ENCODE measurements at places on chromosomes 5 and 9. TPM values are rescaled to one million over a fixed set of nuclear protein-coding genes. Genes with fewer than 3 reads are reported as not detected.

DNA sequence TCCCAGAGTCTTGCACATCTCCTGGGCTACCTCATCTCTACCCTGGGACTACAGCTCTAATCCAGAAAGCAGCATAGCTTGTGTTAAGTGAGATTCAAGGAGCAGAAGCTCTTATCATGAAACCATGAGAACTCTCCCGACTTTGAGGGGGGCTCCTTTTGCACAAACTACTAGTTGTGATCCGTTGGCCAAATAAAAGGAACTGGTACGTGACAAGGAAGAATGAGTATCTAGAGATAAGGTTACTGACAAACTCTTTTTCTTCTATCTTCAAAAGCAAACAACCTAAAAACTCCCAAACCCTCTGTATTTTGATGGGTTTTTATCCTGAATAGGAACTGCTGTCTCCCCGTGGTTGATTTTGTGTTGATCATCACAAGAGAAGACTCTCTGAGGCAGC lies 168.5 kb downstream of the SLC24A2 start:
- H3K4me3 ChIP-seq, result no peak overlapping the region
- no peak overlapping the region for H3K27ac ChIP-seq
- no peaks in the 10 kb centered on the region for H3K27me3 ChIP-seq
- H3K36me3 ChIP-seq, result no peaks in the 10 kb centered on the region

- H3K36me3 ChIP-seq, result peaks cover 7% of the 10 kb centered on the region
- DNase-seq, result no peak
- H3K27ac ChIP-seq, result no peak overlapping the region
- no peaks in the 10 kb centered on the region for H3K27me3 ChIP-seq
- no peak overlapping the region for H3K4me3 ChIP-seq
Observed at GRCh38 chr5:14476786-14477435, 104.7 kb upstream of the OTULINL start.

The FOXE1 gene
- total RNA-seq, result not detected

The MRPL36 gene
- total RNA-seq, result 33.0 TPM

- DNase-seq, result no peak
- no peaks in the 10 kb centered on the region for H3K27me3 ChIP-seq
- H3K4me3 ChIP-seq, result no peak overlapping the region
- H3K4me1 ChIP-seq, result no peaks in the 10 kb centered on the region
- no peak overlapping the region for H3K27ac ChIP-seq
Observed at GRCh38 chr9:69731348-69731747, 28.5 kb downstream of the PTAR1 start.

DNA sequence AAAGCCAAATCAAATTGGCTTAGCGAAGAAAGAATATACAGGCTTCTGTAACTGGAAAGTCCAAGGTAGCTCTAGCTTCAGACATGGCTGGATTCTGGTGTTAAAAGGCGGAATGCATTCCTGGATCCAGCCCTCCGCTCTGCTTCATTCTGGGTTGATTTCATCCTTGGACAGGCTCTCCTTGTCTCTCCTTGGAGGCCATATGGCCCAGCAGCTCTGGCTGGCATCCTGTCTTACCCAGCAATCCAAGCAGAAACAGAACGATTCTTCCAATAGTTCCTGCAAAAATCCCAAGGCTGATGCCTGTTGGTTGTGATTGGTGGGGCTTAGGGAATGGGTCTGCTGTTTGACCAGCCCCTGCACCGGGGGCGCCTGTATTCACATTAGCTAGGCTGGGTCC lies 37.0 kb upstream of the SAP30L start:
- no peak for DNase-seq
- no peaks in the 10 kb centered on the region for H3K27me3 ChIP-seq
- H3K27ac ChIP-seq, result no peak overlapping the region

GRCh38 chr5:179166886-179167841 lies 107.0 kb downstream of the ZNF354C start:
- no peaks in the 10 kb centered on the region for H3K27me3 ChIP-seq
- H3K4me3 ChIP-seq, result peak overlapping the region; percentile 16
- peak; percentile 29 for DNase-seq
- no peaks in the 10 kb centered on the region for H3K36me3 ChIP-seq

The PARP8 gene
- total RNA-seq, result 5.4 TPM

The LVRN gene
- total RNA-seq, result 0.90 TPM

DNA sequence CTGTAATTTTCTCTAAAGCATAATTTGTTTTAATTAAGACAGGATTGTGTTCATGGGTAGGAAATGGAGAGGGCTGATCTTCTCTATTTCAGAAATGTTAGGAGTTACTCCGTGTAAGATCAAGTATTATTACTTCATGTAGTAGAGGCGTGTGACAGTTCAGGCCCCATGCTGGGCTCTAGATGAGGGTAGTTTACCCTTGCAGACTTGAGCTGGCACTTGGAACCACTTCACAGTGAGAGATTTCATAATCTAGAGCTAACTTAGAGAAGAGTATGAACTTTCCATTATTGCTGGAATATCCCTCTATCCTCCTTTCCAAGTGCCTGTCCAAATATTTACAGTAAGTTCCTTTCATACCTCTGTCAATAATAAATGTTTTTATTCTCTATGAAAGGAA lies 195.1 kb downstream of the PCSK5 start:
- no peaks in the 10 kb centered on the region for H3K27me3 ChIP-seq
- H3K4me1 ChIP-seq, result no peaks in the 10 kb centered on the region
- no peaks in the 10 kb centered on the region for H3K36me3 ChIP-seq
- H3K4me3 ChIP-seq, result no peak overlapping the region
- H3K27ac ChIP-seq, result no peak overlapping the region

GRCh38 chr5:36647046-36647445 lies 40.6 kb downstream of the SLC1A3 start:
- DNase-seq, result no peak
- H3K4me1 ChIP-seq, result no peaks in the 10 kb centered on the region
- no peak overlapping the region for H3K27ac ChIP-seq
- no peak overlapping the region for H3K4me3 ChIP-seq

DNA sequence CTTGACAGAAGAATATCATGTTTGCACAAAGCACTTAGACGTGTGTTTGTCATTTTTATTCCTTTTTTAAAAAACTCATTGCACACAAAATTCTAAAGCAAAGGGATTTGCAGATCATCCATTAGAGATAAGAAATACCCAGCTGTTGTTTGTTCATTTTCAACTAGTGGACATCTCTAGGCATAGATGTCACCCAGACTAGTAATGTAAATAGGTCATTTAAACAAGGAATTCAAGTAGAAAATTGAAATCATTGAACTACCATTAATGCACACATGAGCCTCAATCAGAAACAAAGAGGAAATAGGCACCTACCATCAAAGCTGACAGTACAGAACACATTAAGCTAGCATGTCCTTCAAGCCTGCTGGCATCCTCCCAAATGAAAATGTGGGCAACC lies 107.3 kb downstream of the OR2K2 start:
- H3K27ac ChIP-seq, result no peak overlapping the region
- H3K4me1 ChIP-seq, result no peaks in the 10 kb centered on the region
- H3K36me3 ChIP-seq, result no peaks in the 10 kb centered on the region
- no peaks in the 10 kb centered on the region for H3K27me3 ChIP-seq
- no peak for DNase-seq
- H3K4me3 ChIP-seq, result no peak overlapping the region

DNA sequence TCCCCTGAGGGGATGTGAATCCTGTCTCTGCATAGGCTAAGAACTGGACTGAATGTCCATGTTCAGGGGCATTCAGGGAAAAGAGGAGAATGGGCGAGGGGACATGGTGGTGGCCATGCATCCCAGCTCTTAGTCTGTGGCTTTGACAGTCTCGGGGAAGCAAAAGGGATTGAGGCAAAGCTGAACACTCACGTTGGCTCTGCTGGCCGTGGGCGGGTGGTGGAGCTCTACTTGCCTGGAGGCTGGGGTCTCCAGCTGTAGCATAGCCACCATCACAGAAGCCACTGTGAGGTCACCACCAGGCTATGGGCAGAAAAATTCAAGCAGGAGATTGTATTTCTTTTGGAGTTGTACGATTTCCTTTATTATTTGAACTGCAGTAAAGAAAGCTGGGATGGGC lies 4.1 kb downstream of the GARIN3 start:
- H3K27ac ChIP-seq, result no peak overlapping the region
- H3K4me1 ChIP-seq, result no peaks in the 10 kb centered on the region
- no peaks in the 10 kb centered on the region for H3K36me3 ChIP-seq
- no peak for DNase-seq
- H3K27me3 ChIP-seq, result no peaks in the 10 kb centered on the region

The RRAGA gene
- total RNA-seq, result 71.2 TPM

DNA sequence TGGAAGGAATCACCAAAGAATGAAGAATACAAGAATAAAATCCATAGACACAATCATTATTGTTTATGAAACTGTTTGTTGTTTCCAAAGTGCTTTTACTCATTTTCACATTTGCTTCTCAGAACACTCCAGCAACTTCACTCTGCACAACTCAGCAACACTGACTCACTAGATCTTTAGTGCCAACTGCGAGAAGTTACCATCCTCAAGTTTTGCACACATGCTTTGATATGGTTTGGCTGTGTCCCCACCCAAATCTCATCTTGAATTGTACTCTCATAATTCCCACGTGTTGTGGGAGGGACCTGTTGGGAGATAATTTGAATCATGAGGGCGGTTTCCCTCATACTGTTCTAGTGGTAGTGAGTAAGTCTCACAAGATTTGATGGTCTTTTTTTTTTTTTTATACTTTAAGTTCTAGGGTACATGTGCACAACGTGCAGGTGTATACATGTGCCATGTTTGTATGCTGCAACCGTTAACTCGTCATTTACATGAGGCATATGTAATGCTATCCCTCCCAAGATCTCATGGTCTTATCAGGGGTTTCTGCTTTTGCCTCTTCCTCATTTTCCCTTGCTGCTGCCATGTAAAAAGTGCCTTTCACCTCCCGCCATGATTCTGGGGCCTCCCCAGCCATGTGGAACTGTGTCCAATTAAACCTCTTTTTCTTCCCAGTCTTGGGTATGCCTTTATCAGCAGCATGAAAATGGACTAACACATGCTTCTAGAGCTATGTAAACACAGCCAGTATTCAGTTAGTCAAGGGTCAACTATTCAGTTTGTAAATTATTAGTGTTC lies 36.9 kb downstream of the CLINT1 start:
- H3K4me3 ChIP-seq, result no peak overlapping the region
- no peaks in the 10 kb centered on the region for H3K27me3 ChIP-seq
- H3K36me3 ChIP-seq, result no peaks in the 10 kb centered on the region
- H3K27ac ChIP-seq, result no peak overlapping the region
- H3K4me1 ChIP-seq, result peaks cover 3% of the 10 kb centered on the region
- no peak for DNase-seq

The PDE6A gene
- total RNA-seq, result 2.7 TPM

DNA sequence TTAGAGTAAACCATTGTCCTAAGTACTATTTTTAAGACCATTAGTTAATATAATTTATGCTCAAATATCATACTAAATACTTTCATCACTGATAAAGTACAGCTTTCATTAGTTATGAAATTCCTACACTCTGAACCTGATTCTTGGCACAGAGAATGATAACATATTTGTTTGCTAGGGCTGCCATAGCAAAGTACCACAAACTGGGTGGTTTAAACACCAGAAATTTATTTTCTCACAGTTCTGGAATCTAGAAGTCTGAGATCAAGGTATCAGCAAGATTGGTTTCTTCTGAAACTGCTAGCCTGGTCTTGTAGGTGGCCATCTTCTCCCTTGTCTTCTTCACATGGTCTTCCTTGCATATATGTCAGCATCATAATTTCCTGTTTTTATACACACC lies 608.4 kb downstream of the TLE1 start:
- no peaks in the 10 kb centered on the region for H3K27me3 ChIP-seq
- no peaks in the 10 kb centered on the region for H3K36me3 ChIP-seq
- H3K27ac ChIP-seq, result no peak overlapping the region
- no peaks in the 10 kb centered on the region for H3K4me1 ChIP-seq
- DNase-seq, result no peak
- no peak overlapping the region for H3K4me3 ChIP-seq

The PCDHA10 gene
- total RNA-seq, result 0.07 TPM

The APBB3 gene
- total RNA-seq, result 17.0 TPM

DNA sequence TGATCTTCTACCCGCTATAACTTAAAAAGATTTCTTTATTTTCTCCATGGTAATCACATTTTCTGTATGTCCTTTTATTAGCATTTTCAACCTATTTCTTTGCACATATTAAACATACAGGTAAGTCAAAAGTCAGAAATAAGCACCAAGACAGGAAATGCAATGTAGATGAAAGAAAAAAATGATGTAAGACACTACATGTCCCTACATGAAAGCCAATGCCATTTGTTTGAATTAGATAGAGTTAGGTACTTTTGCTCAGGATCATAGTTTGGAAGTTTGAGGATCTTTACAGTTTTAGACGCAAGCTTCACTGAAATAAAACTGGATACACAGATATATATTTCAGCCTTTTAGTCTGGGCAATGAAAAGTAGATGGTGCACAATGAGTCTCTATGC lies 453.1 kb upstream of the MEF2C start:
- no peaks in the 10 kb centered on the region for H3K36me3 ChIP-seq
- H3K27me3 ChIP-seq, result no peaks in the 10 kb centered on the region
- no peaks in the 10 kb centered on the region for H3K4me1 ChIP-seq
- no peak overlapping the region for H3K4me3 ChIP-seq

- H3K36me3 ChIP-seq, result no peaks in the 10 kb centered on the region
- no peaks in the 10 kb centered on the region for H3K27me3 ChIP-seq
- no peak for DNase-seq
- no peaks in the 10 kb centered on the region for H3K4me1 ChIP-seq
- H3K4me3 ChIP-seq, result no peak overlapping the region
Observed at GRCh38 chr5:85320495-85320894, 935.8 kb upstream of the EDIL3 start.

DNA sequence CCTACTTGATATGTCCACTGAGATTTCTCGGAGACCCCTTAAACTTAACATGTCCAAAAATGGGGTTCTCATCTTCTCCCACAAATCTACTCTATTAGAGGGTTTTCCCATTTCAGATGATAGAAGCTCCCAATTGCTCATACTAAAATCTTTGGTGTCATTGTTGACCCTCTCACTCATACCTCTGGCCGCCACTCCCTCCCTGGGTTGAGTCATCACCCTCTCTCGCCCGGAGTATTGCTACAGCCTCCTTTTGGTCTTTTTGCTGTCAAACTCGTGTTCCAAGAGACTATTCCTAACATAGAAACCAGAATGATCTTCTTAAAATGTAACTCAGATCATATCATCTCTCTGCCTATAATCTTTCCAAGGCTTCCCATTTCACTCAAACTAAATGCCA lies 91.0 kb upstream of the GNAQ start:
- H3K36me3 ChIP-seq, result no peaks in the 10 kb centered on the region
- H3K4me1 ChIP-seq, result peaks cover 5% of the 10 kb centered on the region
- no peak overlapping the region for H3K27ac ChIP-seq
- no peak overlapping the region for H3K4me3 ChIP-seq
- H3K27me3 ChIP-seq, result no peaks in the 10 kb centered on the region
- DNase-seq, result no peak

Data from colonic mucosa (tissue), 4 donors.